ENCODE measurements at places on chromosomes 2 and 18. TPM values are rescaled to one million over a fixed set of nuclear protein-coding genes. Genes with fewer than 3 reads are reported as not detected.

The FAM110C gene
- total RNA-seq = not detected

The AGXT gene
- under 0.01 TPM for total RNA-seq

The PPM1B gene
- total RNA-seq = 35.1 TPM

The POTEI gene
- not detected for total RNA-seq

The RGPD5 gene
- total RNA-seq = 50.4 TPM

The EPB41L3 gene
- 8.7 TPM for total RNA-seq

The C1QL2 gene
- total RNA-seq = not detected

The FOXD4L1 gene
- total RNA-seq = 0.12 TPM

The SERPINB12 gene
- total RNA-seq = not detected

The NEU4 gene
- not detected for total RNA-seq

The LBX2 gene
- total RNA-seq = 2.0 TPM

The CYS1 gene
- total RNA-seq = 1.5 TPM

The CKAP2L gene
- 3.9 TPM for total RNA-seq

The POMC gene
- 1.1 TPM for total RNA-seq

The LIMS2 gene
- 1.4 TPM for total RNA-seq

The PLCL1 gene
- 1.9 TPM for total RNA-seq

Data from uterine smooth muscle cell (primary cell).